GM03348 (cell line): ENCODE measurements at places on chromosomes 3 and 15.
A peak's percentile ranks its signal among the peaks of the same experiment; 100 is the strongest.

DNA sequence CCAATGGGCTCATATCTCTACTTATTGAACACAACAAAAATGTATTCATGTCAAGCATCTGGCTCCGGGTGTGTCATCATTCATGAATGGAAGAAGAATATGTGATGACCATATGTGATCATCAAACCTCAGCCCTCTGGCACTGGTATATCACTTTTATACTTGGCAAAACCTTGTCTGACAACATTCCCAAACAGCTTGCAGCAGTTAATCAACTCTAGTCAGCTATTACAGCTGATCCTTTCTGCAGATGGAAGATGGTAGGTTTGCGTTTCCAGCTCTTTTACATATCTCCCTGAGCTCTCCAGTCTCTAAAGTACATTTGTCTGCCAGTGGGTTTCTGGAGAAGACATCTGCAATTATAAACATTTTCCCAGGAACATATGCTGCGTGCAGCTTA lies 6.6 kb downstream of the PLSCR5 start:
- peak; percentile 19 for DNase-seq

- no peak for DNase-seq
These were observed 17.9 kb downstream of the CP start for GRCh38 chr3:149203758-149204157.

GRCh38 chr3:12370758-12371157 lies 81.9 kb downstream of the PPARG start:
- DNase-seq = no peak

GRCh38 chr3:30299674-30300385 lies 306.6 kb upstream of the TGFBR2 start:
- DNase-seq = no peak

DNA sequence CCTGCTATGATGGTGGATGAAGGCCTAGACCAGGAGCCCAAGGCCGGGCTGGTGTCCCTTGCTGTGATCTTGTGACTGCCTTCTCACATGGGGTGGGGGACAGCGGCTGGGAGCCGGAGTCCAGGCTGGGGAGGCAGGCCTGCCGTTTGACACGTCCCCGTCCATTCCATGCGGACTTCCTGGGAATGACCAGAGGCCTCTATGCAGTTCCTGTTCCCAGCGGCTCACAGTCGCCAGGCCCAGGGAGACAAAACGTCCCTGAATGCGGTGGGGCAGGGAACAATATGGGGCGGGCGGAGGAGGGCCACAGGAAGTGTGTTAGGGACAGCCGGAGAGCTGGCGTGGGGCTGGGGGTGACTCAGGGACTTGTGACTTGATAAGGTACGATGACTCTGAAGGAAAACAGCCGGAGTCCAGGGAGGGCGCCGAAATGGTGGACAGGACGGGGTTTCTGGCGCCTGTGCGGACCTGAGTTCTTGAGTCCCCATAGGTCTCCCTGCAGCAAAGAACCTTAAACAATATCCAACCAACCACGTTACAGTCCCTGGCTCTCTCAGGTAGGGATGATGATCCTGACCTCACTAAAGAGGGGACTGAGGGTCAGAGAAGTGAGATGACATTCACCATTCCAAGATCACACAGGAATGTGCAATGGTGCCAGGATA lies 40.5 kb upstream of the SMAD6 start:
- DNase-seq = no peak

GRCh38 chr3:43290956-43291355 lies 4.6 kb downstream of the SNRK start:
- no peak for DNase-seq
